IMR-90 (cell line): ENCODE measurements at places on chromosomes 6 and 20. TPM values are rescaled to one million over a fixed set of nuclear protein-coding genes. Genes with fewer than 3 reads are reported as not detected.

- no peak overlapping the region for H3K27ac ChIP-seq
- DNase-seq: no peak
- no peaks in the 10 kb centered on the region for H3K36me3 ChIP-seq
- peaks cover 3% of the 10 kb centered on the region; the same call in 1 of the 2 replicates for H3K4me1 ChIP-seq
- H3K27me3 ChIP-seq: no peaks in the 10 kb centered on the region
Measured at GRCh38 chr6:139919107-139920026, 544.9 kb upstream of the CITED2 start.

- no peak overlapping the region for H3K4me3 ChIP-seq
- peaks cover 2% of the 10 kb centered on the region; the same call in 1 of the 2 replicates for H3K27me3 ChIP-seq
- no peaks in the 10 kb centered on the region for H3K4me1 ChIP-seq
- no peaks in the 10 kb centered on the region for H3K36me3 ChIP-seq
Measured at GRCh38 chr6:39350723-39351505, 28.4 kb upstream of the KCNK16 start.

- no peak overlapping the region for H3K27ac ChIP-seq
- H3K4me3 ChIP-seq: no peak overlapping the region
- H3K36me3 ChIP-seq: no peaks in the 10 kb centered on the region
- H3K27me3 ChIP-seq: no peaks in the 10 kb centered on the region
- H3K4me1 ChIP-seq: no peaks in the 10 kb centered on the region
Measured at GRCh38 chr6:101181006-101181405, 212.5 kb upstream of the GRIK2 start.

- no peaks in the 10 kb centered on the region for H3K27me3 ChIP-seq
- no peak for DNase-seq
- peaks cover 3% of the 10 kb centered on the region for H3K4me1 ChIP-seq
Measured at GRCh38 chr6:163405412-163406309, 8.9 kb upstream of the QKI start.

- H3K36me3 ChIP-seq: no peaks in the 10 kb centered on the region
- DNase-seq: no peak
- peaks cover 3% of the 10 kb centered on the region; the same call in 1 of the 2 replicates for H3K4me1 ChIP-seq
- peaks cover 60% of the 10 kb centered on the region for H3K27me3 ChIP-seq
Measured at GRCh38 chr6:37513155-37513554, 13.5 kb upstream of the CCDC167 start.

DNA sequence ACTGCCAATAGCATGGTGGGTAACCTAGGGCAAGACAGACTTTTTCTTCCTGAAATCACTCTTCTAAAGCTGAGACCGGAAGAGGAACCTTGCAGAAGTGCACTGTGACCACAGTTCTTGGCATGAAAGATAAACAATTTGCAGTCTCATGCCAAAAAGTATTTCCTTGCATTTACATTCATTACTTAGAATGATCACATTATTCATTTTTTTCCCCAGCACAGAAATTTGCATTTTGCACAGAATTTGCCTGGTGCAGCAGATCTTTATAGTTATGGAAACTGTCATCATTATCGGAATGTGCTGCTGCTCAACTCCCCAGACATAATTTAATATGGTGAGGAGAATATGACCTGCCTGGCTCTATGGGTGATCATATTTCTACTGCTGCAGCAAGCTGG, 42.2 kb upstream of the EDN3 start:
- no peaks in the 10 kb centered on the region for H3K27me3 ChIP-seq
- no peak overlapping the region for H3K27ac ChIP-seq
- no peak for DNase-seq
- no peaks in the 10 kb centered on the region for H3K4me1 ChIP-seq

DNA sequence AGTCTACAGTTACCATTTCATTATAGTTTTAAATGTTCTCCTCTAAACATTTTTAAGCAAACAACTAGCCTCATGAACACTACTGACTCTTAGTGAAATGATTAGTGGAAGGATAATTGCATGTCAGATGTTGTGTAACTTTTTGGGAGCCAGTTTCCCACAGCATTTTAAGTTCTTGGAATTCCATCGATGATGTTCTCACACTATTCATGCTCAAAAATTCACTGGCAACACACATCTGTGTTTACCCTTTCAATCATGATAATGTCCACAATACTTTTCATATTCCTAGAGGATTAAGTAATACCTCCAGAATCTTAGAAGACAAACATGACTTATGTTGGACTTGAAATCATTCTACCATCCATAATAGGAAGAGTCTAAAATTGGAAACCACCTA, 678.1 kb upstream of the ID4 start:
- no peak for DNase-seq
- H3K4me1 ChIP-seq: no peaks in the 10 kb centered on the region
- H3K36me3 ChIP-seq: no peaks in the 10 kb centered on the region
- H3K27me3 ChIP-seq: no peaks in the 10 kb centered on the region
- no peak overlapping the region for H3K27ac ChIP-seq

DNA sequence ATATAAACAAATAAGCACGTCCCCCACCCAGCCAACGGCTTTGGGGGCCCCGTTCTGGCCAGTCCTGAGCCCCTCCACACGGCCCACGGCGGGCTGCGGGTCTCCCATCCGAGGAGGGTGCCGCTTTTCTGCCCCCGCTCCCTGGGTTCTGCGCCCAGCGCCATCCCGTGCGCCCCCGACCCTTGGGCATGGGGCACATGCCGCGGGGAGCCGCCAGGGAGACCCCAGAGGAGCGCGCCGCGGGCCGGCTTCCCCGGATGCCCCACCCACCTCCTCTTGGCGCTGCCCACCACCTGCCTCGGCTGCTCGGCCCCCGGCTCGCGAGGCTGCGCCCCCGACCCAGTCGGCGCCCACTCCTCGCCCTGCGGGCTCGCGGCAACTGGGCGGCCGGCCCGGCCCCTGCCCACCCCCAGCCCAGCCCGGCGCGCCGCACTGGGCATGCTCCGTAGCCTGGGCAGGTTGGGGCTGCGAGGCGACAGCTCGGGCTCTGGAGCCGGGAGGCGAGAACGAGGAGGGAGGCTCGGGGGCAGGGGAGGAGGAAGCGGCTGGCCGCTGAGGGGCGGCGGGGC, 570 bp upstream of the PLCB4 start:
- H3K4me1 ChIP-seq: peaks cover 6% of the 10 kb centered on the region
- no peaks in the 10 kb centered on the region for H3K36me3 ChIP-seq
- DNase-seq: peak; percentile 41

GRCh38 chr6:31657406-31658157, 1.9 kb downstream of the APOM start:
- H3K36me3 ChIP-seq: peaks cover 15% of the 10 kb centered on the region
- no peaks in the 10 kb centered on the region for H3K27me3 ChIP-seq
- no peak overlapping the region for H3K27ac ChIP-seq
- DNase-seq: no peak
- no peak overlapping the region for H3K4me3 ChIP-seq

- no peaks in the 10 kb centered on the region for H3K4me1 ChIP-seq
- no peaks in the 10 kb centered on the region for H3K36me3 ChIP-seq
- no peak overlapping the region for H3K27ac ChIP-seq
- no peak overlapping the region for H3K4me3 ChIP-seq
Measured at GRCh38 chr6:90978046-90978445, 391.2 kb upstream of the MAP3K7 start.

GRCh38 chr6:88157106-88157505, 9.0 kb downstream of the CNR1 start:
- no peak overlapping the region for H3K27ac ChIP-seq
- no peaks in the 10 kb centered on the region for H3K4me1 ChIP-seq
- DNase-seq: no peak
- no peak overlapping the region for H3K4me3 ChIP-seq
- no peaks in the 10 kb centered on the region for H3K27me3 ChIP-seq

- no peaks in the 10 kb centered on the region for H3K36me3 ChIP-seq
- no peak for DNase-seq
- no peaks in the 10 kb centered on the region for H3K27me3 ChIP-seq
- peaks cover 9% of the 10 kb centered on the region for H3K4me1 ChIP-seq
Measured at GRCh38 chr6:158358450-158359077, 46.3 kb downstream of the TULP4 start.

DNA sequence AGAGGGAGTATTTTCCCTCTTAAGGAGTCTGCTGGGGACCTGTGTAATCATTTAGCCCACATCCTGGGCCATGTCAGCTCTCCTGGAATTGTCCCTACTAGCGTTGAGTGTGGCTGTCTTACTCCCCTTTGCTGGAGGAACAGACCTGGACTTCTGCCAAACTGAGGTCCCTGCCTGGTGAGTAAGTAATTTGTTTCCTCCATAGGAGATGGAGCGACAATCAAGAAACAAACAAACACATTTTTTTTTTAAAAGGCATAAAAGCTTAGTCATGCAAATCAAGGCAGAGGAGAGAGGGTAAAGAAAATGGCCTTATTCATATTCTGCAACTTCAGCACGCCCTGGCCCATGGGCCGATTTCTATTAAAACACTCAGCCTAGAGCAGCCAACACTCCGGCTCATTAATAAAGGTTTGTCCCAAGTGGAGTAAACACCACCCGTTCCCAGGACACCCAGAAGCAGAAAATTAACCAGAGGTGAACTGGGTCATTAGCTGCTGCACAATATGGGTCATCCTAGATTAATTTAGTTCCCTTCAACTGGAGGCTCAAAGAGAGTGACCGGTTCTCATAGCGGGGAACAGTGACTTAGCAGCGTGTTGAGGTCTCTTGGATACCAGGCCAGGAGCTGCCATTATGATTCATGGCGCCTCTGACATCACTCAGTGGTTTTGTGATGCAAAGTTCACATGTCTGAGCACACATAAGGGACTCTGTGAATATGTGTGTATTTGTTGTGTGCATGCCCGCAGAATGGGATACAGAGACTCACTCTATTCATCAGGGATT, 165.0 kb upstream of the SULF2 start:
- H3K27ac ChIP-seq: no peak overlapping the region
- H3K4me3 ChIP-seq: no peak overlapping the region
- no peak for DNase-seq
- no peaks in the 10 kb centered on the region for H3K4me1 ChIP-seq
- H3K27me3 ChIP-seq: no peaks in the 10 kb centered on the region; the same call in 1 of the 2 replicates

GRCh38 chr20:16124911-16125776, 448.1 kb downstream of the KIF16B start:
- no peak for DNase-seq
- no peaks in the 10 kb centered on the region for H3K36me3 ChIP-seq
- H3K27me3 ChIP-seq: no peaks in the 10 kb centered on the region
- H3K27ac ChIP-seq: no peak overlapping the region
- no peaks in the 10 kb centered on the region for H3K4me1 ChIP-seq

DNA sequence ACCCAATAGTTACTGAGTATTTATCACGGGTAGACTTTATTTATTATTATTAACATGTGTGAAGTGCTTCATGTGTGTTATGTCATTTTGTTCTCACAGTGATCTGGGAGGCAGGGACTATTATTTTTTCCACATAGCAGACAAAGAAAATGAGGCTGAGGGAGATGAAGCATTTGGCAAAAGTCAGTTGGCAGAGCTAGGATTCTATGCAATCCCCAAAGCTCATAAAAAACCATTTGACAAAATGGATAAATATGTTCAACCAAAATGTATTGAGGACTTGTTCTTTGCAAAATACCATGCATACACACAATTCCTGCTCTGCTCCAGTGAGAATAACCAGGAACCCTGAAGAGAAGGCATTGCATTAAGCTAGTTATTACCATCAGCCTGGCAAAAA, 184.4 kb downstream of the HS3ST5 start:
- no peaks in the 10 kb centered on the region; the same call in none of the 2 replicates for H3K27me3 ChIP-seq
- no peak overlapping the region for H3K27ac ChIP-seq
- H3K4me3 ChIP-seq: no peak overlapping the region
- DNase-seq: no peak
- no peaks in the 10 kb centered on the region for H3K4me1 ChIP-seq

DNA sequence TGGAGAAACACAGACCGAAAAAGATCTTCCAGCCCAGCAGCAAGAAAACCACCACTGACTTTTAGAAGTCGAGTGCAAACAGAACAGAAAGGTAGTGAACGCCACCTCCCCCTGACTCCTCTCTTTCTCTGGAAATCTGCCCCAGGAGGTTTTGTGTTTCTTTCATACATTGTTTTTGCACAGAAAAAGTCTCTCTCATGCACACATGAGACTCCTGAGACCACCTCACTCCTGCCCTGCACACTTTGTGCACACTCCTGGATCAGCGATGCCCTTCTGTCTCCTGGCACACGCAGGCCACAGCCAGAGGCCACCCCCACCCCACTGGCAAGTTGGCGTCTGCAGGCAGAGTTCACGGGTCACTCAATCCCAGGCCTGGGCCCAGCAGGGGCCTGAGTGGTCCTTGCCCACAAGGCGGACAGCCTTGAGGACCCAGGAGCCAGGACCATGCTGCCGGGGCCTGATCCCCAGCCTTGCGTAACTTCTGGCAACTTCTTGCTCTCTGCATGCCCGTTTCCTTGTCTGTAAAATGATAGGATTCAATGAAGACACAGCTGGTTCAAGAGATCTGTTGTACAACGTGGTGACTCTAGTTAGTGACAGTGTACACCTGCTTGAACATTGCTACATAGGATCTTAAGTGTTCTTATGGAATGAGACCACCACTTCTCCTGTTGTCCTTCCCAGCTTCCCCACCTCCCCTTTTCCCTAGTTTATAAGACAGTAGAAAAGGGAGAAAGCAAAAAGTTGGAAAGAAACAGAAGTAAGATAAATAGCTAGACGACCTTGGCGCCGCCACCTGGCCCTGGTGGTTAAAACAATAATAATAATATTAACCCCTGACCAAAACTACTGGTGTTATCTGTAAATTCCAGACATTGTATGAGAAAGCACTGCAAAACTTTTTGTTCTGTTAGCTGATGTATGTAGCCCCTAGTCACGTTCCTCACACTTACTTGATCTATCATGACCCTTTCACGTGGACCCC, 30.2 kb upstream of the CST7 start:
- H3K27me3 ChIP-seq: peaks cover 20% of the 10 kb centered on the region; the same call in 1 of the 2 replicates
- no peak overlapping the region for H3K4me3 ChIP-seq

DNA sequence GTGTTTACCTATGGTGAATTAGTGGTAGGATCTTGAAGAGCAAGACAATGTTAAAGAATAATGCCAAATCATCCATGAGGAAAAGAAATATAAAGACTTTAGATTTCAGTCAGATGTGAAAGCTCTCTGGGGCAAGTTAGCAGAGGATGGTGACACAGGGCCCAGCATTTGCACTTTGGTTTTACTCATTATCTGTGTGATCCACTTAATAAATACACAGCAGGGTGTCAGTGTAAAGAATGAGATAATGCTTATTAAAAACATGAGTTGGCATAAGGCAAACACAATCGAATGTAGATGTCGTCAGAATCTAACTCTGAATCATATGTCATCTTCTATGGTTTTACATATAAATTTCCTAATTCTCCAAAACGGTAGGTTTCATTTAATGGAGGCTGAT, 130.4 kb upstream of the PREP start:
- DNase-seq: no peak
- no peaks in the 10 kb centered on the region for H3K36me3 ChIP-seq
- H3K4me1 ChIP-seq: no peaks in the 10 kb centered on the region
- no peaks in the 10 kb centered on the region for H3K27me3 ChIP-seq
- no peak overlapping the region for H3K4me3 ChIP-seq
- H3K27ac ChIP-seq: no peak overlapping the region

GRCh38 chr20:20233041-20233514, 134.8 kb upstream of the INSM1 start:
- no peak overlapping the region for H3K4me3 ChIP-seq
- no peak for DNase-seq
- H3K27me3 ChIP-seq: peaks cover 6% of the 10 kb centered on the region
- no peak overlapping the region for H3K27ac ChIP-seq
- H3K4me1 ChIP-seq: no peaks in the 10 kb centered on the region

GRCh38 chr20:52845044-52845443, 127.1 kb upstream of the TSHZ2 start:
- H3K27ac ChIP-seq: no peak overlapping the region
- no peaks in the 10 kb centered on the region for H3K4me1 ChIP-seq
- DNase-seq: no peak
- no peak overlapping the region for H3K4me3 ChIP-seq
- H3K27me3 ChIP-seq: no peaks in the 10 kb centered on the region
- H3K36me3 ChIP-seq: no peaks in the 10 kb centered on the region

Gene PTPN1
- total RNA-seq: 31.7 and 38.0 TPM in 2 replicates

Gene EDN1
- 5.6 and 8.6 TPM in 2 replicates for total RNA-seq

Gene RIPOR2
- 0.83 and 1.1 TPM in 2 replicates for total RNA-seq

Gene ECT2L
- not detected in 2 replicates for total RNA-seq

Gene RIN2
- 61.4 and 72.2 TPM in 2 replicates for total RNA-seq

Gene ZNF334
- total RNA-seq: 1.1 and 1.4 TPM in 2 replicates

Gene ANKRD66
- not detected in 2 replicates for total RNA-seq

Gene LHFPL5
- not detected in 2 replicates for total RNA-seq

Gene GGTLC1
- not detected in 2 replicates for total RNA-seq

Gene TGM3
- not detected in 2 replicates for total RNA-seq
